ENCODE measurements at places on chromosomes 13 and 19.

DNA sequence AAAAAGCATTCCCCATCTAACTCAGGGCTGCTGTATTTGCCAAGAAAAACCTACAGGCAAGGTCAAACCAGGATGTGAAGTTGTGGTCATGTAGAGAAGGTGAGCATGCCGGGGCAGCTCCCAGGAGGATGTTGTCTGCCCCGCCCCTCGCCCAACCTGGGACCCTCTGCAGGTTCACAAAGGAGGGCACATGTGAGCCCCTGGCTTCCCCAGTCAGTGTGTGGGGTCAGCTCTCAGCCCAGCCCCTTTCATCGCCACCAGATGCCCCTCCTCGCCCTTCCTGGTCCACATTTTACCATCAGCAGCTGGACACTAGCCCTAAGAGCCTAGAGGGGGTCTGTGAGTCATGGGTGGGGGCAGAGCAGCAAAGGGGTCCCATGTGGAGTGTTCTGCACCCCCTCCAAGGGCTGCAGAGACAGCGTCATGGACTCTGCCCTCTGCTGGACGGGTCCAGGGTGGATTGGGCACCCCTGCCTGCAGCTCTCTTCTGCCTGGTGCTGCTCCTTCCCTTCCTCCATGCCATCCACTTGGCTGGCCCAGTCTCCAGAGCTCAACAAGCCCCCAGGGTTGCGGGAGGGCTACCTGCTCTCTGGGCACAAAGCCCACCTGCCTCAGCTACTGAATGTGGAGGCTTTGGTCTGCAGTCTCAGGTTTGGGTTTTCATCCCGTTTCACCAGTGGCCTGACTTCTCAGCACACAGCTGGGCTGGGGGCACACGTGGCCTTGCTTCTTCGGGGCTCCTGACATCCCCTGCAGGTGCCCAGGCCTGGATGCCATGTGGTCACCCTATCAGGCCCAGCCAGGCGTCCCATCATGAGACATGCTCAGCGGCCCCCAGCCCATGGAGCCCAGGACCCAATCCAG is 3.7 kb downstream of the PLEKHF1 start:
- no peak for DNase-seq

- no peak for DNase-seq
These were observed 225.1 kb downstream of the EFNB2 start for GRCh38 chr13:106310291-106310865.

- no peak for DNase-seq
These were observed 27.4 kb downstream of the ZC3H13 start for GRCh38 chr13:46025157-46025556.

GRCh38 chr13:46361276-46361934 is 25.6 kb downstream of the RUBCNL start:
- no peak for DNase-seq

- no peak for DNase-seq
These were observed 136.0 kb downstream of the DCLK1 start for GRCh38 chr13:35995136-35995535.

DNA sequence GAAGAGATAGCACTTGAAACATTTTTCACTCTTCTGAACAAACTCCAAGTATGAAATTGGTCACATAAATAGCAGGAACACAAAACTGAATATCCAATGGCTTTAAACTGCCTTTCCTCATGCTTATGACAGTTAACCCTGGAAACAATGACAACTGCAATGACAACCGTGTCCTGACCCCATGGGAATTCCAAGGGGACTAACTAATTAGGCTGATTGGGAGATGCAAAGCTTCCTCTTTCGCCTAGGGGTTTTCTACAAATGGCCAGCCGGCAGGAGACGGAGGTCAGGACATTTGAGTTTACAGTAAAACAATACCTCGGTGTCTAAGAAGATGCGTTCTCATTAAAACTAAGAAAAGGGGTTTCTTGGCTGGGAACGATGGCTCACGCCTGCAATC is 53.0 kb upstream of the URAD start:
- DNase-seq, result no peak

- DNase-seq, result no peak
These were observed 55.7 kb downstream of the SPATA13 start for GRCh38 chr13:24216176-24216575.

DNA sequence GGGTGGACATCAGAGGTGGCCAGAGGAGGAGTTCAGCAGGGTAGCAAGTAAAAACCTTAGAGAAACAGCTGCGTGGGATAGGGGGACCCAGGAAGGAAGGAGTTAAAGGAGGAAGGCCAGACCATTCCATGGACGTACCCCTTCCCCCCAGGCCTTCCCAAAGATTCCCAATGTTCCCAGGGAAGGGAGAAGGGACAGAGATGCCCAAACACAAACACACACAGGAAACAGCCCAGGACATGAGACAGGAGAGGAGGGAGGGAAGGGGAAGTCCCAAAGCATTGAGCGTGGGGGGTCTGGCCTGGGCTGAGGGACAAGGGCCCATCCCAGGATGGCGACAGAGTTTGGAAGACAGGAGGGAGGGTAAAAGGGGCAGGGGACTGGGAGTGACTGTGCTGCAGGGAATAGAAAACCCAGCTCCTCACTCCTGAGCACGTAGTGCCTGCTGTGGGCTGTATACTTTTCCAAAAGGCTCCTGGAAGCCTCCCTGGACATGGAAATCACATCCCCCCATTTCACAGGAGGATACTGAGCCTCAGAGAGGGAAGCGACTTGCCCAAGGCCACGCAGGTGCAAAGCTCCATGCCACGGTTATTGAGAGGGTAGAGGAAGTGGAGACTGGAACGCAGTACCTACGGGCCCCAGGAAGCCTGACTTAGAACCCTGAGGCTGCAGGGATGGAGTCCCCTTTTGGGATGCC is 1.1 kb downstream of the SYDE1 start:
- no peak for DNase-seq
